Melanocyte of skin (primary cell): ENCODE measurements at places on chromosomes 11 and 22. TPM values are rescaled to one million over a fixed set of nuclear protein-coding genes. Genes with fewer than 3 reads are reported as not detected.

SCUBE2 gene
- total RNA-seq: 2.1 and 38.2 TPM in 2 replicates

SLC22A12 gene
- total RNA-seq: not detected in 2 replicates

CLNS1A gene
- 70.2 and 110 TPM in 2 replicates for total RNA-seq

MMP13 gene
- under 0.01 and 0.31 TPM in 2 replicates for total RNA-seq

GAS2 gene
- total RNA-seq: 2.0 and 2.9 TPM in 2 replicates

TXNRD2 gene
- 21.6 and 24.4 TPM in 2 replicates for total RNA-seq

OR10G7 gene
- not detected in 2 replicates for total RNA-seq

APOA1 gene
- total RNA-seq: not detected in 2 replicates

SCGB1A1 gene
- total RNA-seq: not detected in 2 replicates
